ENCODE measurements at places on chromosomes 7 and 10.

- no peak for DNase-seq
These were observed 2.5 kb downstream of the HPSE2 start for GRCh38 chr10:99233000-99233688.

DNA sequence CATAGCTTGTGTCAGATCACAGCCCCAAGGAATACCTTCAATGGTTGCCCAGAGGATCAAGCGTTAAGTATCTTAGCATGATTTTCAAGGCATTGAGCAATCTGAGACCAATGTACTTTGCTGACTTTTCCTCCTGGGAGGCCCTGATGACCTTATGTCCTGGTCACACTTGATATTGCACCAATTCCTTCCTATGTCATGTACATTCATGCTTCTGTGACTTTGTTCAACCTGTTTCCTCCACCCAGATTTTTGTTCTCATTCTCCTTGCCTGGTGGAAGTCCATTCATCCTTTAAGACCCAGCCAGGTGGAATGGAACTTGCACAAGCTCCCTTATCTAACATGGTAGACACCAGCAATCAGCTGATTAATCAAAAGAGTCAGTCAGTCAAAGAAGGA lies 160.8 kb downstream of the PFKFB3 start:
- DNase-seq: no peak

GRCh38 chr10:5873515-5873995 lies 16.1 kb downstream of the ANKRD16 start:
- peak; percentile 55 for DNase-seq

GRCh38 chr10:30829901-30830300 lies 200.3 kb upstream of the LYZL2 start:
- DNase-seq: no peak
